ENCODE measurements at places on chromosomes 1 and 21.

- DNase-seq: no peak
Observed at GRCh38 chr1:19690342-19690741, 25.7 kb downstream of the HTR6 start.

DNA sequence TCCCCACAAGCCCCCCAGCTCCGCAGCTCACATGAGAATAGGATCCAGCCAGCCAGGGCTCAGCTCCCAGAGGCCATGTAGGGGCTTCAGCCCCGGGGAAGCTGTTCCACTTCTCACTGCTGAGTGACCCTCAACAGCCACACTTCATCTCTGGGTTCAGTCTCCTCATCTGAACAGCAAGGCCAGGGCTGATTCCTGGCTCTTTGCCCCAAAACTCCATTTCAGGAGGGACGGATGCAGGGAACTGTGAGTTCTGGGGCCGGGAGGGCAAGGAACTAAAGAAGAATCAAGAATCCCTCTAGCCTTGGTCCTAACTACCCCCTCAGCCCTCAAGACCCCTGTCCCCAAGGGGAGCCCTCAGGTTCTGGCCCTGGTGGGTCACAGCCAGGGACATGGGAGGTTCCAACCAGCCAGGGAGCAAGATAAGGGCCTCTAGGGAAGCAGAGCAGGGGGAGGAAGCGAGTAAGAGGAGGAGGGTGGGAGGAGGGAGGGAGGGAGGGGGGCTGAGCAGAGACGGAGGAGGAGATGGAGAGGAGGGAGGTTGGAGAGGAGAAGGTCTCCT is 13.1 kb downstream of the SDC3 start:
- no peak for DNase-seq

- no peak for DNase-seq
Observed at GRCh38 chr1:186749820-186750219, 69.6 kb upstream of the PTGS2 start.

DNA sequence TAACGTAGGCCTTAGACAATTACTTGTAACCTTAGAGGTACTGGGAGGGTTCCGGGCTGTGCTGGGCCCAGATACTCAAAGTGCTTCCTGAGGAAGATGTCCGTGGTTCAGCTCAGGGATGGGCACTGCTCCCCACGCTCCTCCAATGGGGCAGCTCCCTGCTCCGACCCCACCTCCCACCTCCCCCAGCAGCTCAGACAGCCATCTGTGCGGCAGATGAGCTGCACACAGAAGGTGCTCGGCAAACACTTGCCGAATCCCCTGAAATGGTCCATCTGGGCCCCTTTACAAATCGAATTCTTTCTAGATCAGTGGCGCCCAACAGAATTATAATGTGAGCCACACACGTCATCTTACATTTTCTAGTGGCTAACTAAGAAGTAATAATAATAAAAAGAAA is 242.4 kb upstream of the RAB4A start:
- no peak for DNase-seq

DNA sequence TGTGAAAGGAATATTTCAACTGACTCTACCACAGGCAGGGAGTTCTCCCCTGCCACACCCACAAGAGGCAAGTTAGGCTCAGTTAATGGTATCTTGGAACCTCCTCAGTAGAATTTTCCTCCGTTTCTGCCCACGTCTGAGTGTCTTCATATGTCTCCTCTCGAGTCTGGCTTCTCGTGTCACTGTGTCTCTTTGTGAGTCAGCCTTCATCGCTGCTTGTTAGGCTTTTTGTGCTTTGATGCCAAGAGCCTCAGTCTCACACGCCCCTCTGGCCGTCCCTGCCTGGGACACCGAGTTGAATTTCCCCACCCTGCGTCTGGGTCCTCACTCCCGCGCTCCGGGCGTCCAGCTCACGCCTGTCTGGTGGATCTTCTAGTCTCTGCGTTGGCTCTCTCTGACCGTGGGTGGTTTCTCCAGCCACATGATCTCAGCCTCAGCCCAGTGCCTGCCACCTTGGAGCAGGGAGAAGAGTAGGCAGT is 125.7 kb upstream of the GADD45A start:
- no peak for DNase-seq

- DNase-seq: no peak
Observed at GRCh38 chr21:15627823-15628222, 102.0 kb upstream of the USP25 start.

DNA sequence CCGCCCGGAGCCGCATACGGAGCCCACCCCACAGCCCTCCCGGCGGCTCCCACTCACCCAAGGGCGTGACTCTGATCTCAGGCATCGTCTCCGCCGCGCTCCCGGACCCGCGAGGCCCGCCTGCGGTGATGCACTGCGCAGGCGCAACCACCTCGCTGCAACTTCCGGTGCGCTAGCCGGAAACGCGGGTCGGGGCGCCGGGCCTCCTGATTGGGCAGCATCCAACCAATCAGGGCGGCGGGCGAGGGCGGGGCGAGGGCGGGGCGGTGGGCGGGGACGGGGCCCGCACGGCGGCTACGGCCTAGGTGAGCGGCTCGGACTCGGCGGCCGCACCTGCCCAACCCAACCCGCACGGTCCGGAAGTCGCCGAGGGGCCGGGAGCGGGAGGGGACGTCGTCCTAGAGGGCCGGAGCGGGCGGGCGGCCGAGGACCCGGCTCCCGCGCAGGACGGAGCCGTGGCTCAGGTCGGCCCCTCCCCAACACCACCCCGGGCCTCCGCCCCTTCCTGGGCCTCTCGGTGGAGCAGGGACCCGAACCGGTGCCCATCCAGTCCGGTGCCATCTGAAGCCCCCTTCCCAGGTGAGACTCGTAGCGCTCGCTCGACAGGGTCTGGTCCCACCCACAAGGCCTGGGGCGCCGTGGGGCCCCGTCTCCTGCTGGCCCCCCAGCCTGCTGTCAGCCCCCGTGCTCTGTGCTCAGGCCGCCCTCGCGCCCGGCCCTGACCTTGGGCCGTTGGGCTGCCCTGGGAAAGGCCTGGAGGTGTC is at the start of the genes CPTP and INTS11:
Gene CPTP (plus strand): TSS at position 279 of the 764 bp plus-strand sequence. CDS start 2,109 bp downstream, outside the sequence.
Gene INTS11 (minus strand): TSS at position 137 of the 764 bp plus-strand sequence. CDS start 52 bp downstream, at position 85.
- peak; percentile 89 for DNase-seq

GRCh38 chr1:66135161-66135560 is 342.5 kb downstream of the PDE4B start:
- no peak for DNase-seq

All from NCI-H1105 treated with DMSO at 0.1 percent for 48 hours (cell line).